ENCODE measurements at places on chromosomes 1 and 21.

DNA sequence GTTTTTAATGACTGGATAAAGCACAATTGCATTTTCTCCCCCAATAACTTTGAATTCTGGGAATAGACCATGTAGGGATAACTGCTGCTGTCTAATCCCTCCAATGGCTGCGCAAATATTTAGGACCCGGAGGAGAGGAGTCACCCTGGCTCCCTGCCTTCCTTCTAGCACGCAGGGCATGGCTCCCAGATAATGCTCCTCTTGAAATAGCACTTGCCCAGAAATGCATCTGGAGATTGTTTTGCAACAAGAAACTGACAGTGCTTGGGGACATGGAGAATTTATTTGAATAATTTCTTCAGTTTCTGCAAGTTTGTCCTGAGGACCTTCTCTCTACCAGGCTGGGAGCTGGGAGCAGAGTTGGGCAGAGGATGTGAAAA, 83.5 kb downstream of the MAN1C1 start:
- no peak overlapping the region for H3K4me3 ChIP-seq

DNA sequence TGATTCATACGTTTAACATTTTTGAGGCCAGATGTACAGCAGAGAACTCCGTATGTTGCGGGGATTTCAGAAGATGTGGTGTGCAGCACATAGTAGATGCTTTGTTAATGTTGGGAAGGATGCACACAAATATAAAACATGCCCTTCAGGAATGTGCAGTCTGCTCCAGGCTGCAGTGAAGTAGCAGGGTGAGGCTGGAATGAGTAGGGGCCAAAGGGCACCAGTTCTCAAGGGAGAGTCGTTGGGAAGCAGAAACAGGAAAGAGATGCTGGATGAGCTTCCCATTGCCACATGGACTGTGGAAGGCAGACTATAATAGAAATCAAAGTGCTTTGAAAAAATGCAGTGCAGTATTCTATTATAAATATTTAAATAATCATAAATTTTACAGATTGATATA, 126.9 kb downstream of the NOS1AP start:
- H3K27me3 ChIP-seq = peaks cover 12% of the 10 kb centered on the region
- no peaks in the 10 kb centered on the region for H3K4me1 ChIP-seq
- no peak for DNase-seq
- no peak overlapping the region for H3K4me3 ChIP-seq

GRCh38 chr21:25489673-25490072, 117.6 kb downstream of the MRPL39 start:
- H3K36me3 ChIP-seq = no peaks in the 10 kb centered on the region
- no peak overlapping the region for H3K4me3 ChIP-seq
- H3K4me1 ChIP-seq = no peaks in the 10 kb centered on the region
- DNase-seq = no peak

DNA sequence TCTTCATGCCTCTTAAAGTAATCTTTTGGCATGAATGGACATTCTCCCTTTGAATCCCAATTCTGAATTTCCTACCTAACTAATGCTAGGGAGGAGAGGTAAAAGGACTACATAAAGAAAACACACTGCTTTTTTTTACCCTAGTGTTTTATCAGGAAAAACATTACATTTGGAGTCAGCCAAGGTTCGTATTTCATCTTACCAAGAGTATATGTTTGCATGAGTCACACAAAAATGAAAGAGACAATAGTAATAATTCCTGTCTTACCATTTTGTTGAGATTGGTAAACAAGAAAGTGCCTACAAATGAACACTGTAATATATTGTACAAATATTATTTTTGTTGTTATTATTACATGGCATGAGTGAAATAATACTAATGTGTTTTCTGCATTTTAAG, 112.9 kb upstream of the WARS2 start:
- H3K4me3 ChIP-seq = no peak overlapping the region
- no peaks in the 10 kb centered on the region for H3K27me3 ChIP-seq
- H3K36me3 ChIP-seq = no peaks in the 10 kb centered on the region
- no peaks in the 10 kb centered on the region for H3K4me1 ChIP-seq

GRCh38 chr21:25330266-25330665, 277.0 kb downstream of the MRPL39 start:
- no peak for DNase-seq
- H3K27ac ChIP-seq = no peak overlapping the region
- H3K27me3 ChIP-seq = no peaks in the 10 kb centered on the region
- H3K4me1 ChIP-seq = no peaks in the 10 kb centered on the region
- no peaks in the 10 kb centered on the region for H3K36me3 ChIP-seq

DNA sequence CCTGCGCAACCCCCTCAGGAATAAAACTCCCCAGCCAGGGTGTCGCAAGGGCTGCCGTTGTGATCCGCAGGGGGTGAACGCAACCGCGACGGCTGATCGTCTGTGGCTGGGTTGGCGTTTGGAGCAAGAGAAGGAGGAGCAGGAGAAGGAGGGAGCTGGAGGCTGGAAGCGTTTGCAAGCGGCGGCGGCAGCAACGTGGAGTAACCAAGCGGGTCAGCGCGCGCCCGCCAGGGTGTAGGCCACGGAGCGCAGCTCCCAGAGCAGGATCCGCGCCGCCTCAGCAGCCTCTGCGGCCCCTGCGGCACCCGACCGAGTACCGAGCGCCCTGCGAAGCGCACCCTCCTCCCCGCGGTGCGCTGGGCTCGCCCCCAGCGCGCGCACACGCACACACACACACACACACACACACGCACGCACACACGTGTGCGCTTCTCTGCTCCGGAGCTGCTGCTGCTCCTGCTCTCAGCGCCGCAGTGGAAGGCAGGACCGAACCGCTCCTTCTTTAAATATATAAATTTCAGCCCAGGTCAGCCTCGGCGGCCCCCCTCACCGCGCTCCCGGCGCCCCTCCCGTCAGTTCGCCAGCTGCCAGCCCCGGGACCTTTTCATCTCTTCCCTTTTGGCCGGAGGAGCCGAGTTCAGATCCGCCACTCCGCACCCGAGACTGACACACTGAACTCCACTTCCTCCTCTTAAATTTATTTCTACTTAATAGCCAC, 696 bp downstream of the TGFB2 start:
- no peaks in the 10 kb centered on the region for H3K27me3 ChIP-seq
- peaks cover 15% of the 10 kb centered on the region for H3K4me1 ChIP-seq
- H3K36me3 ChIP-seq = no peaks in the 10 kb centered on the region
- H3K27ac ChIP-seq = no peak overlapping the region
- peak overlapping the region; percentile 41 for H3K4me3 ChIP-seq

GRCh38 chr21:41634858-41635257, 126.9 kb upstream of the TMPRSS2 start:
- H3K4me3 ChIP-seq = no peak overlapping the region
- peaks cover 8% of the 10 kb centered on the region for H3K27me3 ChIP-seq
- no peak overlapping the region for H3K27ac ChIP-seq

DNA sequence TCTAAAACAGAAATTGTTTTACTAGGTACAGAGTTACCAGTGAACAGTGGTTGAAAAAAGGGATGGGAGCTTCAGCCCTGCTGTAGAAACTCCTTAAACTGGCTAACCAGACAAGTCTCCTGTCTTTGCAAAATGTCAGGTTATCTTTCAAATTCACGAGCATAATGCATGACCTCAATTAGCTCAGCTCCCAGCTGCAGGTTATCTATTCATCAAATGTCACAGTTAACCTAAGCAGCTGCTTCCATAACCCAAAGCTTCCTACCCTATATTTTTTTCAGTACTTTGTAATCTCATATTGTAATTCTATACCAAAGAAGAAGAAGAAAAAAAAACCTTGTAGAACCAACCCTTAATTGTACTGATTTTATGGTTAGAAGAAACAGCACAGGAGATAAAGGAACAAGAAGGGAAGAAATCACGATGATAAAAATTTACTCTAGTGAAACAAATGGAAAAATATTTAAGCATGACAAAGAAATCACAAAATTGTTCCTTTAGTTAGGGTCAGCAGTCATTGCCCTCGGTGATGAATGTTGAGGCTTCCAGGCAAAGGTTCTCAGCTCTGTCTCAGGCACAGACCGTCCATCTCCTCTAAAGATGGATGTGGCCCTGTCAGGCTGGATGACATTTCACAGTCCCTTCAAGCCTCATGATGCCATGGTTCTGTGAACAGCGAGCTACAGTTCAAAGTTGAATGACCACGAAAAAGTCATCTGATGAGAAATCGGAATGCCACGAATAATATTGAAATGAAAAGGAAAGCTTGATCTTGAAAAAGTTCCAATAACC, 95.9 kb downstream of the PLD5 start:
- H3K27ac ChIP-seq = no peak overlapping the region
- H3K36me3 ChIP-seq = no peaks in the 10 kb centered on the region
- H3K4me3 ChIP-seq = no peak overlapping the region
- H3K4me1 ChIP-seq = no peaks in the 10 kb centered on the region
- DNase-seq = no peak
